H1 (cell line): ENCODE measurements at places on chromosomes 16 and 17. TPM values are rescaled to one million over a fixed set of nuclear protein-coding genes. Genes with fewer than 3 reads are reported as not detected.

Gene SLC46A1
- 5.3 and 5.9 TPM in 2 replicates for polyA plus RNA-seq

Gene CDRT15L2
- polyA plus RNA-seq, result not detected in 2 replicates

DNA sequence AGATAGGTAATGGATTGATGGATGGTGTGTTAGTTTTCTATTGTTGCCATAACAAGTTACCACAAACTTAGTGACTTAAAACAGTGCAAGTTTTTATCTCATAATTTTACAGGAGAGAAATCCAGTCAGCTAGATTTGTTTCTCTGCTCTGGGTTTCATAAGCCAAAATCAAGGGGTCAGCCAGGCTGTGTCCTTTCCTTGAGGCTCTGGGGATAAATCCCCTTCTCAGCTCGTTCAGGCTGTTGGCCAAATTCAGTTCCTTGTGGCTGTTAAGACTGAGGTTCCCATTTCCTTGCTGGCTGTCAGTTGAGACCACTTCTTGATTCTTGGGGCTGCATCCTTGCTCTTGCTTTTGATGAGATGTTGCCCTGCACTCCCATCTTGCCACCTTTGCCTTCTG, 204.9 kb upstream of the CDH13 start:
- H3K4me1 ChIP-seq, result no peaks in the 10 kb centered on the region
- H3K4me3 ChIP-seq, result no peak overlapping the region
- no peaks in the 10 kb centered on the region for H3K27me3 ChIP-seq
- no peaks in the 10 kb centered on the region for H3K36me3 ChIP-seq
- no peak overlapping the region for H3K27ac ChIP-seq

GRCh38 chr17:78888941-78889518, 14.0 kb downstream of the CEP295NL start:
- H3K27me3 ChIP-seq, result no peaks in the 10 kb centered on the region; the same call in 1 of the 2 replicates
- no peaks in the 10 kb centered on the region for H3K4me1 ChIP-seq

- H3K4me3 ChIP-seq, result no peak overlapping the region
- H3K27me3 ChIP-seq, result no peaks in the 10 kb centered on the region
- peaks cover 4% of the 10 kb centered on the region for H3K4me1 ChIP-seq
- DNase-seq, result no peak
- peaks cover 2% of the 10 kb centered on the region for H3K36me3 ChIP-seq
These were observed 2.0 kb upstream of the NAE1 start for GRCh38 chr16:66832661-66833305.
